Sigmoid colon (tissue), 7 donors: ENCODE measurements at places on chromosomes 2 and 18. TPM values are rescaled to one million over a fixed set of nuclear protein-coding genes. Genes with fewer than 3 reads are reported as not detected.

Gene STAT4
- 2.3 TPM for total RNA-seq

Gene SERPINB2
- 0.33 TPM for total RNA-seq

Gene BOK
- total RNA-seq = 46.6 TPM

DNA sequence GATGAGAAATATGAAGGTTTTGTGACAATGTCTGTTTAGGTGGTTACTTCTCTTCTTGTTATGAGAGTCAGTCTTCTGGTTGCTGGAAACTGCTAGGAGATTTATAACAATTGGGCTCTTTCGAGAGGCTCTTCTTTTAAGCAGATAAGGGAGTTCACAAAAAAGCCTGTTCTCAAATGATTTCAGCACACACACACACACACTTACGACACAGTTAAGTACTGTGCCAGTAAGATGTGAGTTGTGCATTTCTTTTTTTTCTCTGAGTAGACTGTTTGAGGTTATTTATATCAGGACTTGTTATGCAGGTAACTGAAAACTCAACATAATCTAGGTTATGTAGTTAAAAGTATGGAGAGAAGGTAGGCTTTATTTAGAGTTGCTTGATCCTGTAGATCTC lies 49.8 kb downstream of the MSH2 start:
- no peak overlapping the region for H3K4me3 ChIP-seq
- no peaks in the 10 kb centered on the region for H3K27me3 ChIP-seq
- no peaks in the 10 kb centered on the region for H3K4me1 ChIP-seq
- no peak for DNase-seq
- H3K36me3 ChIP-seq = no peaks in the 10 kb centered on the region
- no peak overlapping the region for H3K27ac ChIP-seq

- no peaks in the 10 kb centered on the region for H3K36me3 ChIP-seq
- no peak for DNase-seq
- no peak overlapping the region for H3K4me3 ChIP-seq
- no peaks in the 10 kb centered on the region for H3K27me3 ChIP-seq
- no peaks in the 10 kb centered on the region for H3K4me1 ChIP-seq
These were observed 94.7 kb downstream of the DOCK10 start for GRCh38 chr2:224947566-224947965.

GRCh38 chr2:46252891-46253659 lies 44.1 kb upstream of the EPAS1 start:
- H3K27me3 ChIP-seq = no peaks in the 10 kb centered on the region
- no peaks in the 10 kb centered on the region for H3K36me3 ChIP-seq

- H3K36me3 ChIP-seq = no peaks in the 10 kb centered on the region
- H3K4me1 ChIP-seq = no peaks in the 10 kb centered on the region
- H3K27ac ChIP-seq = no peak overlapping the region
- no peak overlapping the region for H3K4me3 ChIP-seq
These were observed 76.0 kb upstream of the PELI1 start for GRCh38 chr2:64220265-64220664.

GRCh38 chr2:216023055-216023648 lies 9.8 kb upstream of the MREG start:
- H3K36me3 ChIP-seq = no peaks in the 10 kb centered on the region
- no peaks in the 10 kb centered on the region for H3K27me3 ChIP-seq
- no peaks in the 10 kb centered on the region for H3K4me1 ChIP-seq

GRCh38 chr2:199467066-199467822 lies 9.5 kb upstream of the SATB2 start:
- peaks cover 62% of the 10 kb centered on the region for H3K4me1 ChIP-seq
- H3K27ac ChIP-seq = no peak overlapping the region
- no peak for DNase-seq
- H3K27me3 ChIP-seq = peaks cover 100% of the 10 kb centered on the region
- no peak overlapping the region for H3K4me3 ChIP-seq

GRCh38 chr2:41062336-41062735 lies 610.4 kb upstream of the SLC8A1 start:
- DNase-seq = no peak
- H3K27ac ChIP-seq = no peak overlapping the region
- no peaks in the 10 kb centered on the region for H3K36me3 ChIP-seq
- no peak overlapping the region for H3K4me3 ChIP-seq
- H3K4me1 ChIP-seq = no peaks in the 10 kb centered on the region

DNA sequence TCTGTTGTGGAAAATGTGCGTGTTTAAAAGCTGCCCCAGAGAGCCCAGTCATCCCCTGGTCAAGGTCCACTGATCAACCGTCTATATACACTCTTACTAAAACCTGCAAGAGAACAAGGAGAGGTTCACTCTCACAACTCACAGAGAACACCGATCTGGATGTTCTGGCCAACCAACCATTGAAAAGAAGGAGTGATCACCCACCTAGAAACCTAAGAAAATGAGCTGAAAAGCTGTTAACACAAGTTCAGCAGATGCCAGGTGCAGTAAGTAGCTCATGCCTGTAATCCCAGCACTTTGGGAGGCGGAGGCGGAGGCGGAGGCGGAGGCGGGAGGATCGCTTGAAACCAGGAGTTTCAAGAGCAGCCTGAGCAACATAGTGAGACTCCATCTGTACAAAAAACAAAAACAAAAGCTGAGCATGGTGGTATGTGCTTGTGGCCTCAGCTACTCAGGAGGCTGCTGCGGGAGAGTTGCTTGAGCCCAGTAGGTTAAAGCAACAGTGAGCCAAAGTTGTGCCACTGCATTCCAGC lies 14.5 kb downstream of the ATG16L1 start:
- H3K27me3 ChIP-seq = no peaks in the 10 kb centered on the region
- peaks cover 44% of the 10 kb centered on the region for H3K36me3 ChIP-seq
- no peak overlapping the region for H3K27ac ChIP-seq
- H3K4me3 ChIP-seq = no peak overlapping the region
- DNase-seq = no peak

- no peak for DNase-seq
- no peak overlapping the region for H3K4me3 ChIP-seq
- no peaks in the 10 kb centered on the region for H3K4me1 ChIP-seq
- H3K27ac ChIP-seq = no peak overlapping the region
These were observed 307.2 kb upstream of the MMADHC start for GRCh38 chr2:149894760-149895159.

DNA sequence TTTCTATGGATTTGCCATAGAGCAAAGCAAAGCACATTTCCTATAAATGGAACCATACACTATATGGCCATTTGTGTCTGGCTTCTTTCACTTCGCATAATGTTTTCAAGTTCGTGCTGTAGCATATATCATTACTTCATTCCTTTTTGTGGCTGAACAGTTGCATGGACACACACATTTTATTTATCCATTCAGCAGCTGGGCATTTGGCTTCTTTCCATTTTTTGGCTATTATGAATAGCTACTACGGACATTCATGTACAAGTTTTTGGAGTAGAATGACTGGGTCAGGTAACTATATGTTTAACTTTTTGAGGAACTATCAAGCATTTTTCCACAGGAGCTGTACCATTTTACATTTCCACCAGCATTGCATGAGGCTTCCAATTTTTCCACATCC lies 10.7 kb upstream of the SELENOI start:
- H3K27me3 ChIP-seq = no peaks in the 10 kb centered on the region
- H3K4me3 ChIP-seq = no peak overlapping the region
- H3K27ac ChIP-seq = no peak overlapping the region
- DNase-seq = no peak

DNA sequence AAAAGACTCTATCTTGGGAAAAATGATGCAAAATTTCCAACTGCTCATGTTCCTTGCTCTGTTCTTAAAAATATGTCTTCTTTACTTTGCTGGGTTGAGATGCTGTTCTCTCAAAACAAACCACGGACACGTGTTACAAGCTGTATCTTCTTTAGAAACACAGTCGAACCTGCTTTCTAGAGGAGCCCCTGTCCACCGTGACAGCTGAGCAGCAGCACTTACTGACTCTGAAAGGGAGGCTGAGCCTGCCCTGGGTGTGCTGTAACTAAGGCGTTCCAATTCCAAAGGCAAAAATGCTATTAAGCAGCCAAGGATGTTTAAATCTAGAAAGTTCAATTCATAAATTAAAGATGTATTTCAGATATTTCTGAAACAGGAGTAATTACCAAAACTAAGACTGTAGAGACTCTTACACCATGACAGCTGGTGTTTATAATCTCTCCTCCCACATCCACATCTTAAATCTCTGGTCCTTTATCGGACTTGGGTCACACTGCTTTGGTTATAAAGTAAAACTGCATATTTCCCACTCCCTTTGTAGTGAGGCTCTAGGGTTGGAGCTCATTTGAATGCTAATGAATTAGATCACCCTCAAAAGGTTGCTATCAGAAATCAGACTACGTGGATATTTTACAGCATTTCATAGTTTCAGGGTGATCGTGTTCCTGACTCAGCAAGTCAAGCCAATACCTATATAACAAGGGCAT lies 281.2 kb upstream of the LYPD1 start:
- no peaks in the 10 kb centered on the region for H3K36me3 ChIP-seq
- no peaks in the 10 kb centered on the region for H3K4me1 ChIP-seq
- DNase-seq = no peak

DNA sequence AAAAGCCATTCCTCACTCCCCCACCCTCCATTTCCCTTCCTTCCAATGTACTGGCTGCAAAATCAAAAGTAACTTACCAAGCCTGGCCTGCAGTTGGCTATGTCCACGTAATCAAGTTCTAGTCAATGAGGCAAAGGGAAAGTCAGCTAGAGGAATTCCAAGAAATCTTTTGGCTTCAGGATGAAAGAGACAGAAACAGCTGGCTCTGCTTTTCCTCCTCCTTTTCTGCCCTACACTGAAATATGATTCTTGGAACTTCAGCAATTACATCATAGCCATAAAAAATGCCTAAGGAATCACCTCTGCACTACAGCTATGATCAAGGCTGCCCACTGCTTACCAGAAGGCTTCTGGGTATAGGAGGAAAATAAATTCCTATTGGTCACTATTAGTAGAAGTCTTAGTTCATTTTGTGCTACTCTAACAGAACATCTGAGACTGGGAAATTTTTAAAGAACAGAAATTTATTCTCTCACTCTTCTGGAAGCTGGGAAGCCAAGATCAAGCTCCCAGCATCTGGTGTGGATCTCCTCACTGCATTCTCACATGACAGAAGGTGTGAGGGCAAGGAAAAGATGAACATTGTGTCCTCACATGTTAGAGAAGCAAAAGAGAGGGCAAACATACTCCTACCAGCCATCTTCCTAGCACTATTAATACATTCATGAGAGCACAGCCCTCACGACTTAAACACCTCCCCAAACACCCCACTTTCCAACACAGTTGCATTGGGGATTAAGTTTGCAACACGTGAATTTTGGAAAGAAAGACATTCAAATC lies 219.9 kb downstream of the TMX3 start:
- no peak overlapping the region for H3K4me3 ChIP-seq
- no peaks in the 10 kb centered on the region for H3K36me3 ChIP-seq
- no peak for DNase-seq

- no peaks in the 10 kb centered on the region for H3K36me3 ChIP-seq
- DNase-seq = no peak
- H3K4me1 ChIP-seq = peaks cover 22% of the 10 kb centered on the region
- no peak overlapping the region for H3K4me3 ChIP-seq
- H3K27me3 ChIP-seq = no peaks in the 10 kb centered on the region
- H3K27ac ChIP-seq = no peak overlapping the region
These were observed 86.9 kb downstream of the TRIB2 start for GRCh38 chr2:12803607-12804006.

- H3K36me3 ChIP-seq = no peaks in the 10 kb centered on the region
- DNase-seq = no peak
- H3K4me3 ChIP-seq = no peak overlapping the region
- no peaks in the 10 kb centered on the region for H3K27me3 ChIP-seq
- H3K27ac ChIP-seq = peak overlapping the region; percentile 87
These were observed 170.8 kb downstream of the PRKCE start for GRCh38 chr2:45822272-45822630.

DNA sequence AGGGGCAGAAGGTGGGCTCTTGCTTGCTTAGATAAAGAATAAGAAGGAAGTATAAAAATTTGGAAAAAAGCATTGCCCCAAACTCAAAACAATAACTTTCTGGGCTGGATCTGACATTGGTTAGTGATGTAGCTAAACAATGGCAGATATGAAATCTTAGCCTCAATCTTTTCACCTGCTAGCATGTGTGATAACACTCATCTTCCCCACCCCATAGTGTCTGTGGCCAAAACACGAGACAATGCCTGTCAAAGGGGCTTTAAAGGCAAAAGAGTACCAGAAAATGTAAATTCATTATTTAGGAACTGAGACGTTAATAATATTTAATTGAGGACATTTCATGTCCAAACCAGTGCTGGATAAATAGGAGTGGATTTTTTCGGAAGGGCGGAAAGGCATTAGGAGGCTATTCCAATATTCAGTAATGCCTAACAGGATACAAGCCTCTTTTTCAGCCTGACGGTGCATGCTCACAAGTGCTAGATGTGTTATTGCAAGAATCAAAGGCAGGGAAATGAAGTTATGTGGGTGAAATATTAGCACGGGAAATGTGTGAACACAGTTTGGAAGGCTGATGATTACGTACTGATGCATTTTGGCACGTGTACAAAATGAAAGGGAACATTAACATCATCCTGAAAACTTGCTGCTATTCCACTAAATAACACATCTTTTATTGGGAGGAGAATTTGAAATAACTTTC lies 395.7 kb downstream of the GALR1 start:
- H3K4me1 ChIP-seq = no peaks in the 10 kb centered on the region
- no peak overlapping the region for H3K4me3 ChIP-seq
- no peaks in the 10 kb centered on the region for H3K27me3 ChIP-seq
- H3K36me3 ChIP-seq = no peaks in the 10 kb centered on the region

DNA sequence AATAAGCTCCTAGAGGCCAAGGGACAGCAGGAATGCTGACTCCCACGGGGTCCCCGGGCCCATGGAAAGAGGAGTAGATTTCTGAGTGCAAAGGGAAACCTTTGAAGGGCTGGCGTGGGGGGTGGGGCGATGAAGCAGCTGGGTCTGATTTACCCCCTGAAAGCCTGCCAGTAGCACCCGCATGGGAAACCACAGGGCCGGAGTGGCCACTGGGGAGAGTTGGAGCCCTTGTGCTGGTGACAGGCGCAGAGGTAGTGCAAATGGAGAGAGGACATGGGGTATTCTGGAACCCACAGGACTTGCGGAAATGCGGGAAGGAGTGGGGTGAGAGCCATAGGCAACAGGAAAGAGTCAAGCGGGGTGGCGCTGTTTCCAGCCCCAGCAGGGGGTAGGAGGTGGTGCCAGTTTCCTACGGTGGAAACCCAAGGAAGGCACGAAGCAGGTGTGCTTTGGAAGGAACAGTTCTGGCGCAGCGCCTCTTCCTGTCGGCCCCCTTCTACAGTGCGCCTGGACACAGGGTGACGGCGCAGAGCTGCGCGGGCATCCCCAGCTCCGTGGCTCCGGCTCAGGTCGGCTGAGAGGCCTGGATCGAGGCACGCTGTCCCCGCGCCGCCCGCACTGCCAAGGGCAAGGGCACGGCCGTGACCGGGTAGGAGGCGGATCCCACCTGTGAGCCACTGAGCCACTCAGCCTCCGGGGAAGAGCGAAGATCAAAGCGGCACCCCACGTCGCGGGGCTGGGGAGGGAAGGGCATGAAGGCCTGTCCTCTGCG lies 149.0 kb upstream of the GLI2 start:
- peaks cover 8% of the 10 kb centered on the region for H3K4me1 ChIP-seq
- no peak overlapping the region for H3K27ac ChIP-seq

DNA sequence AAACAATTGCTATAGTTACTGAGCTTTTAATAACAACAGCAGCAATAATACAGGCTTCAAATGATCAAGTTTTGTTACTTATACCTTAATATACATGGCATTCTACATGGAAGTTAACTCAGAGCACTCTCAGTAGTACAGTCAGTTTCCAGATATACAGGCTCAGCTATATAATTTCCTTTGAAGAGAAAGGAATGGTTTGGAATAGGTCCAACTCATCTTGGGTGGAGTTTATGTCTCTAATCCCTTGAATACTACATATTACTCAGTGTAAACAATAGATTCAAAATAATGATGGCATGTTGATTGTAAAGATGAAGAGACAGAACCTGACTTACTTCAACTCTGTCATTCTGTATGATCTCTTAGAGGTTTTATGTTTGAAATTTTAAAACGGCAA lies 174.9 kb downstream of the EPHA4 start:
- H3K4me1 ChIP-seq = no peaks in the 10 kb centered on the region
- H3K36me3 ChIP-seq = no peaks in the 10 kb centered on the region
- no peaks in the 10 kb centered on the region for H3K27me3 ChIP-seq
- no peak overlapping the region for H3K27ac ChIP-seq
